ENCODE measurements at places on chromosomes 5 and 9.

DNA sequence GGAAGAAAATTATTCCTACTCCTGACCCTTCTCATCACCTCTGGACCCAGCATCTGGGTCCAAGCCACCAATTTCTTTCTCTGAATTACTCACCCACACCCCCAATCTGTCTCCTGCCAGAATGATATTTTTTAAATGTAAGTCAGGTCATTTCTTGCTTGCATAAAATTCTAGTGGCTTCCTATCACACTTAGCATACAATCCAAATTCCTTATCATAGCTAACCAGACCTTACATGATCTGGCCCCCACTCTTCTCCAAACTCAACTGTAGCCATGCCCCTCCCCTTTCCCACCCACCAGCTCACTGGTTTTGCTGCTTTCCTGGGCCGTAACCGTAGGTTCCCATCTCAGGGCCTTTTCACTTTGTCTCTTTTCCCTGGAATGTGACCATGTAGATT lies 15.2 kb downstream of the HTR4 start:
- no peak for DNase-seq

- no peak for DNase-seq
Measured at GRCh38 chr5:80516826-80517225, 28.9 kb downstream of the FAM151B start.

DNA sequence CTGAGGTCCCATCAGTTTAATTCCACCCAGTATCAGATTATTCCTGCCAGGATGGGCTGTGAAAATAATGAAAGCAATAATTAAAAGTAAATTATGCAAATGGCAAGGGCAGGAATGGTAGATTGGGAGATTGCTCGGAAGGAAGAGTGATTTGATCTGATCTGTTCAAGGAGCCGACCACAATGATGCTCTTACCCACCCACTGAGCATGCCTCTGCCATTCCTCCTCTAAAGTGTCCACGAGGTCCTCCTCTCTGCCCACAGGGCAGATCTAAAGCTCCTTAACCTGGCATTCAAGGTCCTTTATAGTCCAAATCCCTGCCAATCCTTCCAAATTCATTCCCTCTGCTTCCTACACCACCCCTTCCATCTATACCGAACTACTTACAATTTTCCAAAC lies 147.8 kb downstream of the TTLL11 start:
- DNase-seq: no peak

GRCh38 chr5:154478752-154479159 lies 729 bp upstream of the HAND1 start:
- no peak for DNase-seq

DNA sequence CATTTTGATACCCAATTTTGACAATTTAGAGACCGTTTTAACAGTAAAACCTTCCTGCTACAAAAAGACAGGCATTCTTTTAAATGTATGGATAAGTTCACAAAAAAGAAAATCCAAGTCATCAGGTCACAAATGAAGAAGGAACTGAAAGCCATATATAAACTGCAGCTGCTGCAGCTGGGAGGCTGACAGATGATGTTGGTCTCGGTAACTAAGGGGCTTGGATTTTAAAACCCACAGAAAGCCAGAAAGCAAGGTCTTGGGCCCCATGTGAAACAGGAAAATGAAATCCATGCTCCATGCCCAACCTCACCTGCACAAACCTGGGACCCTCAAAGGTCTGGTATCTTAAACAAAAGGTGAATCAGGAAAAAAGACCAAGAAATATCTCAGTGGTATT lies 15.7 kb upstream of the C5orf34 start:
- no peak for DNase-seq

- DNase-seq: no peak
Measured at GRCh38 chr5:28390341-28390740, 1352.0 kb upstream of the CDH9 start.

GRCh38 chr9:126304971-126305320 lies 21.7 kb upstream of the MVB12B start:
- no peak for DNase-seq

DNA sequence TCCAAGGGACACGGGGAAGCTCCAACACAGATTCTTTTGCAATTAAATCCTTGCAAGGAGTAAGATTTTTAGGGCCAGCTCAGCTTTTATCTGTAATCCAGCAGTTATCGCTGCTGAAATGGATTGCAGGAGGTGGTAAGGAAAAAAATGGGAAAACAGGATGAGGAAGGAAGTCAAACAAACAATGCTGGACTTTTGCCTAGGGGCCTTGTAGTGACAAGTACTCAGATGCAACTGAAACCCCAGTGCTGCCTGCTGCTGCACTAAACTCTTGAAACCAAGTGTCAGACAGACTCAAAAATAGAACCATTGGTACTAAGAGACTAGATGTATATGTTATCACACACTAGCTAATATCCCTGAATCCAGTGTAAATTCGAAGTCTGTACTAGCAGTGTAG lies 309.2 kb downstream of the CTNND2 start:
- DNase-seq: no peak

DNA sequence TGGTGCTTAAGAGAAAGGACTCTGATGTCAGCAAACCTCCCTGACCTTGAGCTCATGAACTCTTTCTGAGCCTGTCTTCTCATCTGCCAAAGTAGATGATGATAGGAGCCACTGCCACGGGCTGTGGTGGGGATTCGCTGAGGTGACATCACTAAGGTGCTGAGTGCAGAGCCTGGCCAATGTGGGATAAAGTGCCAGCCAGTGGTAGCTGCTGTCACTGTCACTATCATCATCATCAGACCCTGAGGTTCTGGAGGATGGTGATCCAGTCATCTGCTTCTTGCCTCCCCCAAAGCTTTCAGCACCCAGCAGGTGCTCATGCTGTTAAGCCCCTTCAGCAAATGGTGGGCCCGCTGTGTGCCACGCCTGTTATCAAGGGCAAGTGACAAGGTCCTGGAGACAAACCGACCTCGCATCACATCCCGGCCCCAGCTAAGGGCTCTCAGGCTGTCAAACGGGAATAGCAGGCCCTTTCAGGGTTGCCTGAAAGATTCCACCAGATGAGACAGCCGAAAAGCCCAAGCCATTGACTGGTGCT lies 6.4 kb downstream of the FPGS start:
- no peak for DNase-seq

GRCh38 chr9:134425401-134425800 lies 99.1 kb downstream of the RXRA start:
- DNase-seq: no peak

GRCh38 chr9:81375187-81376100 lies 313.9 kb downstream of the TLE1 start:
- no peak for DNase-seq

DNA sequence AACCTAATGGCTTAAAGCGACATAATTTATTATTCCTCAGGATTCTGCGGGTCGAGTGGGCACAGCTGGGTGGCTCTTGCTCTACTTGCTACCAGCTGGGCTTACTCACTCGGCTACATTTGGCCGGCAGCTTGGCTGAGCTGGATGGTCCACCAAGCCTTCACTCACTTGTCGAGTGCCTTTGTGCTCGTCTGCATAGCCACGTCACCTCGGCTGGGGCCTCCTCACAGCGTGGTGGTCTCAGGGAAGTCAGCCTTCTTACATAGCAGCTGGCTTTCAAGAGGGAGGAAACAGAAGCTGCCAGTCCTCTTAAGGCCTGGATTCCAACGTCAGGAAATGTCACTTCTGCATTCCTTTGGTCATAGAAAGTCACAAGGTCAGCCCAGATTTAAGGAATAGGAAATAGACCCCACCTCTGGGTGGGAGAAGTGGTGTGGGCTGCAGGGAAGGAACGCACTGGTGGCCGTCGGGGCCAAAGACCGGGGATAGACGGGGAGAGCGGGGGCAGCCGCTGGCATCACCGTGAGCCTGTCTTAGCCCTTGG lies 75.1 kb upstream of the RUFY1 start:
- DNase-seq: no peak

GRCh38 chr5:97726106-97726505 lies 543.1 kb upstream of the RIOK2 start:
- no peak for DNase-seq
